Adipocyte (in vitro differentiated cells): ENCODE measurements at places on chromosomes 2 and 18.
A peak's percentile ranks its signal among the peaks of the same experiment; 100 is the strongest.

DNA sequence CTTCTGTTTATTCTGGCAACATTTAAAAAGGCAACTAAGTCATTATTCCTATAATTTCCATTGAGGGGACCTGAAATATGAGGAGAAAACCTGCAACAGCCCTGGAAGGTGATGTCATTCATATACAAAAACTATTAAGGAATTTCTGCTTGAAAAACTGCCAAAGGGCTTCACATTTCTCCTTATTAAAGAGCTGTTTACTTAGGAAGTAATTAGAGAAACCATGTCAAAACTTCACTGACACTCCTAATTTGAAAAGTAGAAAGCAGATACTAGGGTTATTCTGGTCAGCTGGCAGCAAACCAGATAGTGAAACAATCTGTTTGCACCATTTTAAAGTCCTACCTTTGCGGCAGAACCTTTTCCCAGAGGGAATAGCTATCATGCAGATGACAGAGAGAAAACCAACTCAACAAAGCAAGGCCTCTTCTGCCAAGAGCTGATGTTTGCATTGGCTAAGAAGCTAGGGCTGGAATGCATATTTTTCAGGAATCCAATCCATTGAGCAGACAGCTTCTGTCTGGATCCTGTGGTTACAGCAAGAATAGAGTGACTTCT, 592.2 kb upstream of the SYT4 start:
- peak; percentile 86 for DNase-seq

- no peak for DNase-seq
Measured at GRCh38 chr2:152386266-152386665, 51.3 kb downstream of the FMNL2 start.

- no peak for DNase-seq
Measured at GRCh38 chr2:176159663-176160250, 2.6 kb downstream of the HOXD3 start.

- DNase-seq = peak; percentile 14
Measured at GRCh38 chr2:240956171-240956934, 42.1 kb upstream of the SNED1 start.

DNA sequence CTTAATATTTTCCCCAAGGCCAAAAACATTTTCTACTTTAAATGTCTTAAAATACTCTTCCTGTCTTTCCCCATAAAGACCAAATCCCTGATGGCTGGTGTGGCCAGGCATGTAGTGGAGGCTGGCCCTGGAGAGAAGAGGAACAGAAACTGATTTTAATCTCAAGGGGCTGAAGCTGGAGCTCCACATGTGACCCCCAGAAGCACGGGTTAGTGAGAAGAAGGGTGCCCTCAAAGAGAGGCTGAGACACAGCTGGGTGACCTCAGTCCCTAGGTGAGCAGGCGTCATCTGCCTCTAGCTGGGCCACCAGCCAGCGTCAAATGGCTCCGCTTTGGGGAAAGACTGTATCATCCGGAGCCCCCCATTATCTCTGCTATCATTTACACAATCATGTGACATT, 19.3 kb upstream of the TMEM18 start:
- no peak for DNase-seq

- DNase-seq = no peak
Measured at GRCh38 chr18:23521907-23522306, 18.6 kb downstream of the RMC1 start.

DNA sequence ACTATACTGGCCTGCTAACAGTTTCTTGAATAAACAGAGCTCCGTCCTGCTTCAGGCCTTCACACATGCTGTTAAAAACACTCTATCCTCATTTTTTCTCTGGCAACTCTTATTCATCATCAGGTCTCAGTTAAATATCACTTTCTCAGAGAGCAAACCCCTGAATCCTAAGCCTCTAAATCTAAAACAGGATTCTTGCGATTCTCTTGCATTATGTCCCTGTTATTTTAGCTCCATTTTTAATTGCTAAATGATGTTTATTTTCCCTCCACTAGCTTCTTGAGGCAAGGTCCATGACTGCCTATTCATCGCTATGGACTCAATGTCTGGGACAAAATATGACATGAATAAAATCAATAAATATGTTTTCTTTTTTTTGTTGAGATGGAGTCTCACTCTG, 190.7 kb upstream of the SMAD7 start:
- DNase-seq = peak; percentile 11

GRCh38 chr2:9001778-9002177, 1.7 kb downstream of the MBOAT2 start:
- no peak for DNase-seq

GRCh38 chr2:68319398-68320117, at the start of gene CNRIP1:
Gene CNRIP1, minus strand, starts transcription at chr2:68319949. Its CDS starts 549 bp downstream, at chr2:68319400.
- peak; percentile 90 for DNase-seq

- DNase-seq = peak; percentile 61
Measured at GRCh38 chr2:20424300-20425290, 22.3 kb upstream of the RHOB start.

DNA sequence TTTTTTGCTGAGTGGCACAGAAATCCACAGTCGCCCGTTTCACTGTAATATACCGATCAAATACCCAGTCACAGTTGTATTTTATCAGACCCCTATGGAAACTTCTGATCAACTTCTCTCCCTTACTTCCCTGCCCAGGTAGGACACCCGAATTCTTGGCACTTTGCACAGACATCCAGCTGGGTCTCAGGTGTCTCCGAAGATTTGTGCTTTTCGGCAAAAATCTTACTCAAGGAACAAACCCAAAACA, 596 bp downstream of the MREG start:
- no peak for DNase-seq

DNA sequence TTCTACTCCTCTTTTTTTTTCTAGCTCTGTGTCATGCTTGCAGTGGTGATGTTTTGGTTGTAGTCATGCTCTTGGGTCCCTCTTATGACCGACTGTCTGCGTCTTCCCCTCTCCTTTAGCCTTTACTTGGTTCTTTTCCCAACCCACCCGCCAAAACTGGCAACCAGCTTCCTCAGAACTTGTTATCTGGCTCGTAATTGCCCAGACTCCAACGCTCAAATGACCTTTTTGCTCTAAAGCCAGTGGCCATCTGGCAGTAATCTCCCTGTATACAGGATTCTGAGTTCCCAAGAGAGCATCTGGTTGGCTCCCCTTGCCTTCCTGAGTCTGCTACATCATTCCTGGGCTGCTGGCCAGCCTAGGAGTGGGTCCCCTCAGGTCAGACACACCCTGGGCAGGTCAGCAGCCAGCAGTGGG, 147.2 kb downstream of the MGAT5 start:
- DNase-seq = peak; percentile 11

DNA sequence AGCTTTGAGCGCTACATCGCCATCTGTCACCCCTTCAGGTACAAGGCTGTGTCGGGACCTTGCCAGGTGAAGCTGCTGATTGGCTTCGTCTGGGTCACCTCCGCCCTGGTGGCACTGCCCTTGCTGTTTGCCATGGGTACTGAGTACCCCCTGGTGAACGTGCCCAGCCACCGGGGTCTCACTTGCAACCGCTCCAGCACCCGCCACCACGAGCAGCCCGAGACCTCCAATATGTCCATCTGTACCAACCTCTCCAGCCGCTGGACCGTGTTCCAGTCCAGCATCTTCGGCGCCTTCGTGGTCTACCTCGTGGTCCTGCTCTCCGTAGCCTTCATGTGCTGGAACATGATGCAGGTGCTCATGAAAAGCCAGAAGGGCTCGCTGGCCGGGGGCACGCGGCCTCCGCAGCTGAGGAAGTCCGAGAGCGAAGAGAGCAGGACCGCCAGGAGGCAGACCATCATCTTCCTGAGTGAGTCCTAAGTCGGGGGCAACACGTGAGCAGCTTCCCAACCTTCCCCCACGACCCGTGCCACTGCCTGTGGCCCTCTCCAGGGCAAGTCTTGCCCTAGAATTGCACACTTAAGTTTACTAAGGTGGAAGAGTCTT, 928 bp downstream of the GPR39 start:
- no peak for DNase-seq

DNA sequence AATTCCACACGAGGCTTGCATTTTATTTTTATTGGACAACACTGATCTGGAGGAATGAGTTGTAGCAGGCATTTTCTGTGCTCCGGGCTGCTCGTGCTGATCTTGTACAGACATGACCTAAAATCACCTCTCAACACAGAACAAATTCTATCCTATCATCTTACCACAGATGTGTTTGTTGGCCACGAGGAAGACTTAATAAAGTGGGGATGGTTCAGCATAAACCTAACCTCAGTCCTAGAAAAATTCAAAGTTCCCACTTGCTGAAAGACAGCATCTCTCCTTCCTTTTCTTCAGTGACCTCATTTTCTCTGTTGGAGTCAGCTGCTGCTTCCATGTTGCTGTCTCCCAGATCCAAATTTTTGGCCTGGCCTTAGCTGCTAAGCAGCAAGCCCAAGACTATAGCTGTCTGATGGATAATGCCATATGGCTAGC, 45.3 kb downstream of the RBKS start:
- peak; percentile 5 for DNase-seq

DNA sequence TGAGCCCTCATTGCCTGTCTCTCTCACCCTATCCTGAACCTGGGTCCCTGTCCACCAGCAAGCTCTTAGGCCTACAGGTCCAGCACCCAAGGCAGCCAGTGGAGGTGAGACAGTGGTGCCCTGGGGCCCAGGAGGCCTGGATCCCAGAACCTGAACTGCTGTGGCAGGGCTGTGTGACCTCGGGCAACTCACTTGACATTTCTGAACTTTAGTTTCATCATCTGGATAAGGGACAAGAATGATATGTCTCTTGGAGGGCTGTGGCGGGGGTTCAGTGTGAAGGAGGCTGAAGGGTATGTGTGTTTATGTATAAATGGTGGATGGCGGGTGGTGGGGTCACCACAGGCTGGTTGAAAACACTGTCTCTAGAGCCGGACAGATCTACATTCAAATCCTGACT, 10.9 kb downstream of the CIB4 start:
- DNase-seq = no peak

DNA sequence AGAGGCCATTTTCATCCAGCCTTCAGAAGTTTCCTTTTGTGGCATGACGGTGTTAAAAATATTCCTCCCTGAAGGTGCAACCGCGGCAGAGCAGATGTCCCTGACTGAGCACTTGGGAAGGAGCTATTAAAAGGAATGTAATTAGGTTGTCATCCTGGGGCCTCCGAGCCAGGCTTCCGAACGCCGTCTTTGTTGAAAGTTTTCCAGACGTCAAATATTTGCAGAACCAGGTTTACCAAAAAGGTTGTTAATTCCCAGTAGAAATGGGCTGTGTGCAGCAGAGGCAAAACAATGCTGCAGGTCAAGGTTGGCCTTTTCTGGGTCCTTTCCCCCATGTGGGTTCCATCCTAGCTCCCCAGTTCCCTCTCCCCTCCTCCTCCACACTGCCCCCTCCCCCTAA, 110.0 kb upstream of the STPG4 start:
- DNase-seq = no peak

DNA sequence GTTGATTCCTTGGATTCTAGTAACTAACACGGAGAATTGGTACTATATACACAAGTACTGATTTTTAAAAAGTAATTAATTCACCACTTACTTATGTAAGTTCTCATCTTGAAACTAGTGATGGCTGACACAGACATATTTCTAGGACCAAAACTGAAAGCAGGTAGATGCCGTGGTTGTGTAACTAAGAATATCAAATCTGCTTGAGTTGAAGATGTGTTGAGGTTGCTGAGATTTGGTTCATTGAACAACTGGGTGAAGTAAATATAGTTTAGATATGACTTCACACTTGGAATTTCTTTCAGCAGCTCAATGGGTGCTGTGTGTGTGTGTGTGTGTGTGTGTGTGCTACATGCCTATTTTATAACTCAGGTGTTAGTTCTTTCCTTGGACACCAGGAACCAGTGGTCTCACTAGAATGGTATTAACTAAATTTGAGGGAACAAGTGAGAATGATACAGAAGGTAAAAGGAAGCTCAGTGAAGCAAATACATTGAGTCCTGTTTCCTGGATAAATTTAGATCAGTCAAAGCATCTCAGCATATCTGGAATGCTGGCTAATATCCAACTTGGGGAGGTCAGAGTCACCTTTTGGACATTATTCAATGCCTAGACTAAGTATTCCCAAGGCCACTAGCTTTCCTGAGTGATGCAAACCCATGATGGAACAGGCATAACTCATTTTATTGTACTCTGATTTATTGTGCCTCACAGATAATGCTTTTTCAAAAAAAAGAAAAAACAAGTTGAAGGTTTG, 110.7 kb upstream of the ZEB2 start:
- no peak for DNase-seq

GRCh38 chr2:198968545-198968944, 489.2 kb downstream of the SATB2 start:
- DNase-seq = no peak

DNA sequence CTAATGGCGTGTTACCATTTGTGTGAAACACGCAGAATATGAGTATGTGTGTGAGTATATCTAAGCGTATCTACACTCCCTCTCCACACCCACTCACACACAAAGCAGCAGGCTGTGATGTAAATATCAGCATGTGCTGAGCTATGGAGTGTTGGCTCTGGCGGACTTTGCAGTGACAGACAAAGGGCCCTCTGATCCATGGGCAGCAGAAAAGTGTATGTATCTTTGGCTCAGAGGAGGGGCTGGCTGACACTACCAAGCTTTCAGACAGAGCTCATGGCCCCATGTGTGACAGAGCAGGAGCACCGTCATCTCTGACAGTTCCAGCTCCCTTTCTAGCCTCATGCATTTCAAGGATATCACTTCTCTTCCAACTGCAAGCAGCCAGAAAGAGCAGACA, 57.2 kb upstream of the ASB18 start:
- no peak for DNase-seq

DNA sequence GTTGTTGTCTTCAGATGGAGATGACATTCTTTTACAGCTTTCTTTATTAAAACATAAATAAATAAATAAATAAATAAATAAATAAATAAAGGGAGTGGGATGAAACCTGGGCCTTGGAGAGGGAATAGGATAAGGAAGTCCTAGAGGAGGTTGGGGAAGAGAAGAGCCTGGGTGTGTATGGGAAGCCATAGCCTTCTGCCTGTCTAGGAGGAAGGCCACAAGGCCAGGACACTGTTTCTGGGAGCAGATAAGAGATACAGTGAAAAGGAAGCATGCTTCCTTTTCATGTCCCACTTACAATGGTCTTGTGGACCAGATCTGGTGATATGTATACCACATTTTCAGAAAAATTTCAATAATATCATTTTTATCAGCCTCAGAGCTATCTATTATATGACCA, 6.1 kb upstream of the TDRD15 start:
- DNase-seq = no peak

DNA sequence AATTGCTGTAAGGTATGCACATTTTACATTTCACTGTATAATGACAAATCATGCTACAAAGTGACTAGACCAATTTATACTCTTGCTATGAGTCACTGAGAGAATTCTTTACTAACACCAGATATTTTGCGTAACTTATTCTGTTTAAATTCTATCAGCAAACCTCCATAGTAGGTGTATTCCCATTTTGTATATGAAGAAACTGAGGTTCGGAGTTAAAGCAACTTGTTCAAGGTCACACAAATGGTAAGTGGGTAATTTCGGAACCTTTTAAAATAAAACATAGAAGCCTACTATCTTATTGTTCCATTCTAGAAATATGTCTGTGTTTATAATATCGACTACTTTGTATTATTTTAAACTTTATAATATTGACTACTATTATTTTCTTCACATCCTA, 15.9 kb upstream of the CPS1 start:
- no peak for DNase-seq

GRCh38 chr2:193267496-193268002, 1072.8 kb upstream of the TMEFF2 start:
- peak; percentile 68 for DNase-seq

- no peak for DNase-seq
Measured at GRCh38 chr2:112257575-112257974, 2.7 kb upstream of the ZC3H8 start.
